ENCODE measurements at places on chromosomes 13 and 19.

GRCh38 chr19:13899912-13900584 lies 5.9 kb downstream of the BRME1 start:
- no peak for DNase-seq

- DNase-seq: no peak
These were observed 4.7 kb upstream of the POMP start for GRCh38 chr13:28654276-28654675.

DNA sequence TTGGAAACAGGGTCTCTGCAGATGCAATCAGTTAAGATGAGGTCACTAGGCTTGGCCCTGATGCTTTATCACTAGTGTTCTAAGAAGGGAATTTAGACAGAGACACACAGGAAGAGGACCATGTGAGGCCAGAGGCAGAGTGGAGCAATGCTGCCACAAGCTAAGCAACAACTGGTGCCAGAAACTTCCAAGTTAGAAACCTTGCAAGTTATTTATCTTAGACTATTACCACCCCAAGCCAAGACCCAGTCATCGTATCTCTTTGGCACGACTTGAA lies 81.1 kb downstream of the DOCK9 start:
- DNase-seq: no peak

- DNase-seq: no peak
These were observed 10.7 kb upstream of the ZNF480 start for GRCh38 chr19:52286256-52286655.

DNA sequence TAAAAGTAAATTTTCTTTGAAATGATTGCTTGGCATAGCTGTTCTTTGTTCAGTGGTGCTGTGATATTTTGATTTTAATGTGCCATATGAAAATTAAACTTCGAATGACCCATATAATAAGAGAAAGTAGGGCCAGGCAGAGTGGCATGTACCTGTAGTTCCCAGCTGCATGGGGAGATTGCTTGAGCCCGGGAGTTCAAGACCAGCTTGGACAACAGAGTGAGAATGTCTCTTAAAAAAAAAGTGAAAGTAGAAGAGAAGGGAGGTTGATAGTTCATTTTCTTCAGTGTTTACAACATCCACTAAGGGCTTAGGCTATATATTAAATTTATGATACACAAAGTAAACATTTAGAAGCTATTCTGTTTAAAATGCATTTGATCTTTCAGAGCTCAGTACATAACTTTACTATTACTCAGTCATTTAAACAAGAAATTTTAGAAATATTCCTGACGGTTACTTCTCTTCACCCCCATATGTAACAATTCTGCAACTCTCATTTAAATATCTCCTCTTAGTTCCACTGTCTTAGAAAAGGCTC lies 17.2 kb upstream of the RFC3 start:
- DNase-seq: no peak

GRCh38 chr13:79566118-79566517 lies 85.2 kb downstream of the NDFIP2 start:
- no peak for DNase-seq

- DNase-seq: no peak
These were observed 9.5 kb upstream of the VSTM2B start for GRCh38 chr19:29516358-29516725.

DNA sequence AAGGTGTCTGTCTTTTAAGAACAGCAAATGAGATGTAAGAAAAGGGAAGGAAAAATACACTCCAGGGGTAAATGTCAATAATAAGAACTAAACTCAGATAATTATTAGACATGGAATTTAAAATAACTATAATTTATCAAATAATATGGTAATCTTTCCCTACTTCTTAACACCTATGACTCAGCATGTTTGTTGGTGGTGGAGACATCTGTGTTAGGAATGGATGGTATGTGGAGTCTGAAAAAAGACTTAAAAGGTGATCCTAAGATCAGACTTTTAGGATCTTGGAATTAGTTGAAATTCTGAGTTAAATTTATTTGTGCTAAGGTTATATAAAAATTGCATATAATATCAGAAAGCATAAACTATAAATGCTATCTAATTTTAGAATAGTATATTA lies 915.1 kb downstream of the SLITRK5 start:
- DNase-seq: no peak

GRCh38 chr13:59946944-59947343 lies 216.8 kb downstream of the DIAPH3 start:
- DNase-seq: no peak

DNA sequence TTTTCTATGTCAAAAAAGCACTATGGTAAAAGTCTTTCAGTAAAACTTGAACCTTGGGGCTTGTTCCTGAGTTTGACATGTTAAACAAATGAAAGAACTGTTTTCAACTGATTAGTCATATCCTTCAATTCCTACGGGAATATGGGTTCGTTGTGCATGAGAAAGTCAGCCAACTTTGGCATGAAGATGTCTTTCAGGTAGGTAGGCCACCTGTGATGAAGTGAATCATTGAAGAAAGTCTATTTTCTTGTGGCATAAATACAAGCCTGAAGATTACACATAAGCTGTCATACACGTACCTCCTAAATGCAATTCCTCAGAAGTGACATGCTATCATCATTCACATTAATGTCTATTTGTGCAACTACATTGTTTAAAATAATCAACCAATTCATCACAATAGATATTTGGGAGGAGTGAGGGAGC lies 513.0 kb downstream of the IRS2 start:
- no peak for DNase-seq

DNA sequence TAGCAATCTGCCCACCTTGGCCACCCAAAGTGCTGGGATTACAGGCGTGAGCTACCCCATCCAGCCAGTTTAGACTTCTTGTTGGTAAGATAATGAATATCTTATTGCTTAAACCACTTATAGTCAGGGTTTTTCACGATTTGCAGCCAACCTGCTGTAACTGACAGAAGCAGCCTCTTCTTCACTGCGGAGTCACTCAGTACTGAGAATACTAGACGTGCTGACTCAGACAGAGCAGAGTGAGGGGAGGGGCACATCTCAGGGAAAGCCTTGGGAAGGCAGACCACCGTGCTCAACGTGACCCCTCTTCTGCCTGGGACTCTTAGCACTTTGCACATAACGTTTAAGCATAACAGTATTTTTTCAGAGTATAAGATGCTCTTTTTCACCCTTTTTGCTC lies 74.3 kb upstream of the ARHGEF7 start:
- no peak for DNase-seq

DNA sequence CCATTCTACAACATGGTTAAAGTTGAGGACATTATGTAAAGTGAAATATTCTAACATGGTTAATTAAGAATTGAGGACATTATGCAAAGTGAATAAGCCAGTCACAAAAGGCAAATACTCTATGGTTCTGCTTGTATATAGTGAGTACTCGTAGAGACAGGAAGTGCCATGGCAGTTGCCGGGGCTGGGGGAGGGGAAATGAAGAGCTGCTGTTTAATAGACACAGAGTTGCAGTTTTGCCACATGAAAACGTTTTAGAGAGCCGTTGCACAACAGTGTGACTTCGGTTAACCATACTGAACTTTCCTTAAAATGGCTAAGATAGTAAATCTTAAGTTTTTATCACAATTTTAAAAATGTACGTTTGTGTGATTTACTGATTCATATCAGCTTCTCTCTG lies 176.9 kb downstream of the SHISA2 start:
- no peak for DNase-seq

DNA sequence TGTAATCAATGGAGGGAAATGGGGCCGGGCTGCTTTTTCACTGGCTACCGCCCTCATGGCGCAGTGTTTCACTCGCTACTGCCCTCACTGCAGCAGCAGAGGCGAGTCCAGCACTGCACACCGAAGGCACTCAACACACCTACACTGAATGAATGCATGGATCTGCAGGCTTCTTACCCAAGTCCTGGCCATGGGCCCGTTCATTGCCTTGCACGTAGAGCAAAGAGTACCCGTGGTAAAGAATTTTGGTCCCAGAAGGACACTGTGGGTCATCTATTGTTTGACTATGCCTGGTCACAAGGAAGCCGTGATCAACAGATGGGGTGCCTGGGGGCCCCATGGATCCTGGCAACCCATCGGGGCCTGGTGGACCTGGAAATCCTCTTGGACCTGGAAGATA lies 144.9 kb downstream of the COL4A1 start:
- no peak for DNase-seq

DNA sequence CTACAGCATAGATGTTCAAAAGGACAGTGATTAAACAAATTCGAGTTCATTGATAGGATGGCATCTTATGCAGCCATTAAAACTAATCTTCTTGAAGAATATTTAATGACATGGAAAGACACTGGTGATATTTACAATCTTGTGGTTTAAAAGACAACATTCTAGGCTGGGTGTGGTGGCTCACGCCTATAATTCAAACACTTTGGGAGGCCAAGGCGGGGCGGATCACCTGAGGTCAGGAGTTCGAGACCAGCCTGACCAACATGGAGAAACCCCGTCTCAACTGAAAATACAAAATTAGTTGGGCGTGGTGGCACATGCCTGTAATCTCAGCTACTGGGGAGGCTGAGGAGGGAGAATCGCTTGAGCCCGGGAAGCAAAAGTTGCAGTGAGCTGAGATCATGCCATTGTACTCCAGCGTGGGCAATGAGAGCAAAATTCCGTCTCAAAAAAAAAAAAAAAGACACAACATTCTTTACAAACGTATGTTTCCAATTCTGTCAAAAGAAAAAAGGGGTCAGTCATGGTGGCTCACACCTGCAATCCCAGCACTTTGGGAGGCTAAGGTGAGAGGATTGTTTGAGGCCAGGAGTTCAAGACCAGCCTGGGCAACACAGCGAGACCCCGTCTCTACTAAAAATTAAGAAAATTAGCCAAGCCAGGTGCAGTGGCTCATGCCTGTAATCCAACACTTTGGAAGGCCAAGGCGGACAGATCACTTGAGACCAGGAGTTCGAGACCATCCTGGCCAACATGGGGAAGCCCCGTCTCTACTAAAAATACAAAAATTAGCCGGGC lies 2.5 kb upstream of the PAK4 start:
- DNase-seq: no peak

GRCh38 chr13:105016266-105016665 lies 1519.2 kb downstream of the EFNB2 start:
- no peak for DNase-seq

DNA sequence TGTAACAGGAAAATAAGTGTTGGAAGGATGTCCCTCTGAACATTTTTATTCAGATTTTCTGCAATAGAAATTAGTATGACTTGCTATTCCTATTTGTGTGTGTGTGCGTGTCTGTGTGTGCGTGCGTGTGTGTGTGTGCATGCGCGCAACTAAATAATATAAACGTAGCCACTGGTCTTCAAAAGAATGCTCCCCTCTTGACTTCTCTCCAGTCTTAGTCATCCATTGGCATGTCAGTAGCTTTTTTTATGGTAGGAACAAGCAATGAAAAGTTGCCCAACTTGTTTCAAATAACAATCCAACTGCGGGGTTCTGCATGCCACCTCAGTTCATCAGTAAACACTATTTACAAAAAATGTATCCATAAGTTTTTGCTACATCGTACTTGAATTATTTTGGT lies 249.6 kb downstream of the GPC6 start:
- DNase-seq: no peak

GRCh38 chr19:28012361-28012760 lies 1200.6 kb downstream of the UQCRFS1 start:
- DNase-seq: no peak

GRCh38 chr13:41017159-41017558 lies 2.0 kb downstream of the ELF1 start:
- DNase-seq: no peak

GRCh38 chr19:47313754-47314295 lies 4.2 kb downstream of the C5AR1 start:
- DNase-seq: no peak

DNA sequence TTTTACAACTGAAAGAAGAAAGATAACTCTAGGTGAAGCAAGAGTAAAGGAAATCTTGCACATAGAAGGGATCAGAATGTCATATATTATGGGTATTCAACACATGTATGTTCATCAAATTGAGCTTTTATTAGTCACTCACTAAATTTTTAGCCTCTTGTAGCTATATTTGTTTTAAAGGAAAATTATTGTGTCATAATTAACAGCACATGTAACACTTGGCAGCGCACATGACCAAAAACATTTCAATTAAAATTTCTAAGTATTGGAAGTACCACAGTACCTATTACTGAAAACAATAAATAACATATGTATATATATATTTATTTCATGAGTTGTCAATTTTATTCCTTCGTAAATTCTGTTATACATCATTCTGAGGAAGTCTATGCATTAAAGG lies 2800.4 kb downstream of the PCDH9 start:
- DNase-seq: no peak

- no peak for DNase-seq
These were observed 13.3 kb downstream of the PDX1 start for GRCh38 chr13:27933118-27933517.

- peak; percentile 43 for DNase-seq
These were observed 42.1 kb downstream of the GADD45B start for GRCh38 chr19:2517881-2518601.

DNA sequence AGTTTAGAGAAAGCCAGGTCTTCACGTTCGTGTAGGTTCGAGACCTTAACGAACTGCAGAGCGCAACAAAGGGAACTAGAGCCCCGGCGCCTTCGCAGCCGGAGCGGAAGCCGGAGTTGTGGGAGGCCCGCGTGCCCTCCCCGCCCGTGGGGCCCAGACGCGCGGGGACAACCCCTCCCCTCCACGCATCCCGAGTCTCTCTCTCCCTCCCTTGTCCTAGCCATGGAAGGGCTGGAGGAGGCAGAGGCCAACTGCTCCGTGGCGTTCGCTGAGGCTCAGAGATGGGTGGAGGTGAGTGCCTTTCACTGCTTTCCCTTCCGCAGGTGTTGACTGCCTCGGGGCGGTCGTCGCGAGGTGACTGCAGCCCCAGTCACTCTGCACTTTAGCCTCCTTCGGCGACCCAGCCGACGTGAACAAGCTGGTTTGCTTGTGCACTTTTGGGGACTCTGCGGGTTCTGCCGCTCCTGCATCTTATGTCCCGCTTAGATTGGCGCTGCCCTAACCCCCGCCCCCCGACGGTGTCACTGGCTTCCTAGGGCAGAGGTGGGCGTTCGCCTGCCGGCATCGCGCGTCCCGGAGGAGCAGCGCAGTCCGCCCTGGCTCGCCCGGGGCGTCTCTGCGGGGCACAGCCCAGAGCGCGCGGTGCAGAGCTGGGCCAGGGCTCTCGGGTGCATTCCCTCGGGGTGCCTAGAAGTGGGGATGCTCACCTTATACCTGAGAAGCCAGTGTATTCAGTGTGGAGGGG lies 478 bp downstream of the LMO7 start:
- DNase-seq: peak; percentile 87

DNA sequence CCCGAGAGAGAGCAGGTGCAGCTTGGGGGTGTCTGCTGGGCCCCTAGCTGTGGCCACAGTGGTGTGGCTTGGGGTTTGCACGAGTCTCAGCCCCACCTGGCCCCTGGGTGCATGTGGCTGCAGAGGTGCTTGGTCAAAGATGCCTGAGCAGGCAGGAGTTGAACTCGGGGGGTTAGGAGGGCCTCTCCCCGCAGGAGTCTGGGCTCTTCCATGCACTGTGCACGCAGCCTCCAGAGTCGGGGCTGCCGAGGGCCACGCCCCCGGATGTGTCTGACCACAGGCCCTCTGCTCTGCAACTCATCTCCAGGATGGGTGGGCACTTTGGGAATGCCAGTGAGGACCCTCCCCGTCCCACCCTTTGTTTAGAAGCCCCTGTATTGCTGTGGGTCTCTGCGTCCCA lies 91.5 kb upstream of the MCF2L start:
- DNase-seq: no peak

- DNase-seq: no peak
These were observed 1037.9 kb downstream of the EFNB2 start for GRCh38 chr13:105497597-105497996.
